ENCODE measurements at places on chromosomes 11 and 22. TPM values are rescaled to one million over a fixed set of nuclear protein-coding genes. Genes with fewer than 3 reads are reported as not detected.
A peak's percentile ranks its signal among the peaks of the same experiment; 100 is the strongest.

- DNase-seq = peak; percentile 47
- peaks cover 23% of the 10 kb centered on the region for H3K4me1 ChIP-seq
- no peaks in the 10 kb centered on the region for H3K27me3 ChIP-seq
- peaks cover 11% of the 10 kb centered on the region for H3K36me3 ChIP-seq
Observed at GRCh38 chr11:10490398-10491241, 35.6 kb downstream of the AMPD3 start.

The OR10A2 gene
- not detected for total RNA-seq

DNA sequence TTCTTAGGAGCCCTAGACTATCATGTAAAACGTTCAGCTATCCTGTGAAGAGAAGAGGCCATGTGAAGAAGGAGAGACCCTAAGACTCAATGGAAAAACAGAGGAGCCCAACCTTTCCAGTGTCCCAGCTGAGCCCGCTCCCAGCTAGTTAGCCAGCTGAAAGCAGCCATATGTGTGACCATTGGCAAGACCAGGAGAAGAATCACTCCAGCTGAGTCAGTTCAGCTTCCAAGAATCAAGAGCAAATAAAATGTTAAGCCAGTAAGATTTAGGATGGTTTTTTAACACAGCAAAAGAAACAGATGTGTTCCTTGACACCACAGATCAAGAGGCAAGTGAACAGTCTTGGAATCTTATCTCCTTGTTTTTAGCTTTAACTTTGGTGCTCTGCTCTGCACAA is 108.0 kb downstream of the CCDC81 start:
- no peaks in the 10 kb centered on the region for H3K36me3 ChIP-seq
- DNase-seq = no peak
- peak overlapping the region; percentile 14 for H3K27ac ChIP-seq
- H3K27me3 ChIP-seq = no peaks in the 10 kb centered on the region

GRCh38 chr11:34721646-34722045 is 100.8 kb downstream of the EHF start:
- no peaks in the 10 kb centered on the region for H3K36me3 ChIP-seq
- H3K27me3 ChIP-seq = no peaks in the 10 kb centered on the region
- no peak for DNase-seq
- H3K27ac ChIP-seq = no peak overlapping the region
- H3K4me1 ChIP-seq = no peaks in the 10 kb centered on the region

DNA sequence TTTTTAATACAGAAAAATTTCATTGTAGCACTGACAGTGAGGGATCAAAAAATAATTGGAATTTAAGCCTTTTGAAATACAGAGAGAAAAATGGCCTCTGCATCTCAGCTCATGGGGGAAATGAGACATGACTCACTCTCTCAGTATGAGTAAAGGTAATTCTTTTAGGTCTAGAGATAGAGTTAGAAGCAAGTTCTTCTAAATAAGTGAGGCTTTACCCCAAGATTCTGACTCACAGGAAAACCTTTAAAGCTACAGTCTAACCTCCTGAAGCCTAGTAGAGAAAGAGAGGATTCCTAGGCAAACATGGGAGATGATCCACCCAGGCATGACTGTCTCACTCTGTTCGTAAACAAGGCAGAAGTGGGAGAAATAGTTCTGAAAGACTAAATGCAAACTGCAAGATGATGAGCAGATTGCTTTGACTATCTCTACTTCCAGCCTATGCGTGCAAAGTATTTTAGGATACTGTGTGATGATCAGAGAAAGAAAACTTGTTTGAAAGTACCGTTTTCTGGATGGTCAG is 1003.3 kb upstream of the CCDC90B start:
- no peak for DNase-seq
- H3K4me1 ChIP-seq = no peaks in the 10 kb centered on the region
- no peak overlapping the region for H3K4me3 ChIP-seq
- no peaks in the 10 kb centered on the region for H3K27me3 ChIP-seq
- H3K36me3 ChIP-seq = no peaks in the 10 kb centered on the region

DNA sequence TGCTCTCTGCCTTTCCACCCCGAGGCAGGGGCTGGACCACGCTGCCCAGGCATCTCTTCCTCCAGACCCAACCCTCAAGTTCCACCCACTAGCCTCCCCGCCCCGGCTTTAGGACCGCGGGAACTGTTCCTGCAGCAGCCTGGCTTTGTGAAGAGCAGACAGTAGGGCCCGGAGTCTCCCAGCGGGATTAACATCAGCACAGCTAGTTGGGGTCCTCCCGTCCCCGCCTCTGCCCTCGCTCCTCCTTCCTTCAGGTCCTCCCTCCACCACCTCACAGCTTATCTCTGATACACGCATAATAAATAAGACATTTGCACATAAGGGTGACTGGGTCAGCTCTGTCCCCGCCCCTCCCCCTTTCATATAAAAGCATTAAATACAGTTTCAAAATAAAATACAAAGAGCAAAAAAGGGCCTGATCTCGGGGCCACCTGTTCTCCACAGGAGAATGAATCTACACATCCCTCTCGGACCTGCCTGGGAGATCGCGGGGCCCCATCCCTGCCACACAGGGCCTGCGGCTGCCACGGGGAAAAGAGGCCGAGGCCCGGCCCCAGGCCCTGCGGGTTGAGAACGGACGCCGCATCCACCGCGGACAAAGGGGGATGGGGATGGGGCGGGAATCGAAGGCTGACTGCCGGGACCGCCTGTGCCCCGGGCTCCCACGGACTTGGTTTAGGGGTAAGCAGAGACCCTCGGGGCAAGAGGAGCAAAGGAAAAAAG is 6.5 kb downstream of the ZFTA start:
- no peak overlapping the region for H3K4me3 ChIP-seq
- no peak for DNase-seq
- peak overlapping the region; percentile 67 for H3K27ac ChIP-seq
- peaks cover 29% of the 10 kb centered on the region for H3K36me3 ChIP-seq
- no peaks in the 10 kb centered on the region for H3K27me3 ChIP-seq
- H3K4me1 ChIP-seq = peaks cover 18% of the 10 kb centered on the region

The PPP6R2 gene
- 50.0 TPM for total RNA-seq

The PDGFD gene
- 5.1 TPM for total RNA-seq

- no peak overlapping the region for H3K27ac ChIP-seq
- no peaks in the 10 kb centered on the region for H3K27me3 ChIP-seq
- no peak overlapping the region for H3K4me3 ChIP-seq
- no peak for DNase-seq
Observed at GRCh38 chr11:129769059-129769458, 46.6 kb upstream of the TMEM45B start.

DNA sequence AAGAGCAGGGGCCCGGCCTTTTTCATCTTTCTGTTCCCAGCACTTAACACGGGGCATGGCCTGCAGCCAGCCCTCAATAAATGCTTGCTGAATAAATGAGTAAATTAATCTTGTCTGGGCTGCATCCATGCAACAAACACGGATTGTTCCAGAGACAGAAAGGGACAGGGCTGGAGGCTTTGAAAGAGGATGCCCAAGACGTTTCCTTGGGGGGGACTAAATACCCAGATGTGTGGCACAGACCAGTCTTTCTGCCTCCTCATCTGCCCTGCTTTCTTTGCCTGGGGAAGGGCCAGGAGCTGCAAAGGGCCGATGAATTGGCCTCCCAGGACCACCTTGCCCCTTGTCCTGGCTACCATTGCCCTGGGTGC is 40.4 kb downstream of the SHISAL1 start:
- no peaks in the 10 kb centered on the region for H3K4me1 ChIP-seq
- H3K27me3 ChIP-seq = peaks cover 47% of the 10 kb centered on the region
- no peak overlapping the region for H3K27ac ChIP-seq

- no peak overlapping the region for H3K4me3 ChIP-seq
- H3K27ac ChIP-seq = no peak overlapping the region
- peaks cover 38% of the 10 kb centered on the region for H3K36me3 ChIP-seq
Observed at GRCh38 chr22:23263651-23264555, 83.6 kb downstream of the BCR start.

The PICALM gene
- total RNA-seq = 124 TPM

Measured in Calu3 (cell line).